ENCODE measurements at places on chromosomes 3 and 15. TPM values are rescaled to one million over a fixed set of nuclear protein-coding genes. Genes with fewer than 3 reads are reported as not detected.
A peak's percentile ranks its signal among the peaks of the same experiment; 100 is the strongest.

DNA sequence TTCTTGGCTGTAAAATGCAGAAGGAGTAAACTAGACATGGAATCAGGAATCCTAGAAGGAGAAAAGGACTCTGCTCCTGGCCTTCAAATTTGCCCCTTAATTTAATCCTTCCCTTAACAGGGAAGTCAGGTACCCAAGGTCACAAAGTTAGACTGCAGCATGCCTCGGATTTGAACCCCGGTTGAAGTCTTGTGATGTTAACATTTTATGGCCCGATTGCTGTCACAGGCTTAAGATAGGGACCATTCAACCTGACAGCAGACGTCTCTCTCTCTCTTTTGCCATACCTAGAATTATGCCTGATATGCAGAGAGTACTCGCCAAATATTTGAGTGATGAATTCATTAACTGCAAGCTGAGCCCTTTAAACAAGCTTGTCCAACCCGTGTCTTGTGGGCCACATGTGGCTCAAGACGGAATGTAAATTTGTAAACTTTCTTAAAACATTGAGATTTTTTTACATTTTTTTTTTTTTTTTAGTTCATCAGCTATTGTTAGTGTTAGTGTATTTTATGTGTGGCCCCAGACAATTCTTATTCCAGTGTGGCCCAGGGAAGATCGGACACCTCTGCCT is 217.2 kb downstream of the THSD4 start:
- DNase-seq, result no peak
- no peaks in the 10 kb centered on the region for H3K36me3 ChIP-seq
- H3K27me3 ChIP-seq, result no peaks in the 10 kb centered on the region
- H3K27ac ChIP-seq, result no peak overlapping the region
- no peaks in the 10 kb centered on the region for H3K4me1 ChIP-seq
- no peak overlapping the region for H3K4me3 ChIP-seq

GRCh38 chr3:19539518-19540392 is 391.4 kb downstream of the KCNH8 start:
- no peaks in the 10 kb centered on the region for H3K27me3 ChIP-seq
- 0 out of 2 replicates have a peak overlapping the region, but pooled peaks have one; percentile 32 for H3K4me3 ChIP-seq
- DNase-seq, result peak; percentile 53
- no peaks in the 10 kb centered on the region for H3K36me3 ChIP-seq

- H3K27ac ChIP-seq, result no peak overlapping the region
- H3K27me3 ChIP-seq, result no peaks in the 10 kb centered on the region
- no peak for DNase-seq
- H3K4me3 ChIP-seq, result no peak overlapping the region
- H3K4me1 ChIP-seq, result 0 out of 2 replicates have a peak, but pooled peaks cover 3% of the 10 kb centered on the region
Observed at GRCh38 chr15:52716536-52716935, 37.3 kb upstream of the ATOSA start.

GRCh38 chr3:184642631-184643285 is 69.1 kb downstream of the MAGEF1 start:
- no peaks in the 10 kb centered on the region for H3K4me1 ChIP-seq
- H3K27me3 ChIP-seq, result no peaks in the 10 kb centered on the region
- no peak for DNase-seq
- no peaks in the 10 kb centered on the region for H3K36me3 ChIP-seq
- H3K27ac ChIP-seq, result no peak overlapping the region

GRCh38 chr3:59784164-59784563 is 734.3 kb upstream of the CFAP20DC start:
- no peaks in the 10 kb centered on the region for H3K27me3 ChIP-seq
- H3K27ac ChIP-seq, result no peak overlapping the region
- DNase-seq, result no peak
- no peaks in the 10 kb centered on the region for H3K4me1 ChIP-seq
- no peaks in the 10 kb centered on the region for H3K36me3 ChIP-seq

- no peak overlapping the region for H3K4me3 ChIP-seq
- H3K27me3 ChIP-seq, result no peaks in the 10 kb centered on the region
- H3K36me3 ChIP-seq, result peaks cover 88% of the 10 kb centered on the region
- DNase-seq, result no peak
- H3K4me1 ChIP-seq, result no peaks in the 10 kb centered on the region
Observed at GRCh38 chr3:128066114-128066513, 13.9 kb downstream of the SEC61A1 start.

GRCh38 chr3:177498037-177498857 is 301.0 kb upstream of the TBL1XR1 start:
- H3K36me3 ChIP-seq, result no peaks in the 10 kb centered on the region
- no peak for DNase-seq
- no peak overlapping the region for H3K4me3 ChIP-seq
- no peaks in the 10 kb centered on the region for H3K27me3 ChIP-seq
- no peak overlapping the region for H3K27ac ChIP-seq

DNA sequence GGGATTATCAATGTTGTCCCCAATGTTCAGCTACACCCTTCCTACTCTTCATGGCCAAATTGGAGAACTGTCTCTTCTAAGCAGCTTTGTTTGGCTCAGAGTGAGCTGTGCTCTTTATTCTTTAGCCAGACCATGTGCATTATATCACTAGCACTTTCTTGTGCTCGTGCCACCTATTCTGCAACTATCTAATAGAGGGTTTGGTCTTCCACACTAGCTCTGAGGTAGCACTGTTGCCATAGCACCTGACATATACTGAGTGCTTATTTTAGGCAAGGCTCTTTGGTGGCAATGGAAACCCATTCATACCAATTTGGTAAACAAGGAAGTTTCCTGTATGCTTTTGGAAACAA is 394.3 kb upstream of the C2CD4B start:
- H3K27me3 ChIP-seq, result no peaks in the 10 kb centered on the region
- H3K36me3 ChIP-seq, result no peaks in the 10 kb centered on the region
- peaks cover 3% of the 10 kb centered on the region for H3K4me1 ChIP-seq
- DNase-seq, result no peak

GRCh38 chr3:167814441-167814951 is 79.0 kb downstream of the SERPINI1 start:
- H3K27ac ChIP-seq, result no peak overlapping the region
- no peak overlapping the region for H3K4me3 ChIP-seq
- no peak for DNase-seq
- H3K27me3 ChIP-seq, result no peaks in the 10 kb centered on the region

- H3K4me1 ChIP-seq, result no peaks in the 10 kb centered on the region
- H3K4me3 ChIP-seq, result no peak overlapping the region
- no peaks in the 10 kb centered on the region for H3K27me3 ChIP-seq
- peak; percentile 29 for DNase-seq
Observed at GRCh38 chr3:122169911-122170310, 13.6 kb upstream of the CASR start.

DNA sequence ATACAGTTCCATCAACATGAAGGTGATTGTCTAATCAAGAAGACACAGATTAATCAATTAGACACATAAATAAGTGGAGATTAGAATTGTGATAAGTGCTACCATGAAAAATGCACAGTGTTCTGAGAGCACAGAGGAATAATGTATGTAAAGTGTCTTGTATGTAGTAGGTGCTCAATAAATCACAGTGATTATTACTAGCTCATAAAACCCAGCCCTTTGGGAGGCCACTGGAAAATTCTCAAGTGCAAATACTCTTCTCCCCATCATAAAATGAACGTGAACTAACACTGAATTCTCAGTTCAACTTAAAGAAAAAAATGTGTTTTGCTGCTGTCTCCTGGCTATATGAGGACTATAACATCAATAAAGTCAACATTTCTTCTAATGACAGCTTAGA is 368.2 kb downstream of the FOXP1 start:
- DNase-seq, result no peak
- no peaks in the 10 kb centered on the region for H3K27me3 ChIP-seq
- peaks cover 20% of the 10 kb centered on the region for H3K36me3 ChIP-seq

DNA sequence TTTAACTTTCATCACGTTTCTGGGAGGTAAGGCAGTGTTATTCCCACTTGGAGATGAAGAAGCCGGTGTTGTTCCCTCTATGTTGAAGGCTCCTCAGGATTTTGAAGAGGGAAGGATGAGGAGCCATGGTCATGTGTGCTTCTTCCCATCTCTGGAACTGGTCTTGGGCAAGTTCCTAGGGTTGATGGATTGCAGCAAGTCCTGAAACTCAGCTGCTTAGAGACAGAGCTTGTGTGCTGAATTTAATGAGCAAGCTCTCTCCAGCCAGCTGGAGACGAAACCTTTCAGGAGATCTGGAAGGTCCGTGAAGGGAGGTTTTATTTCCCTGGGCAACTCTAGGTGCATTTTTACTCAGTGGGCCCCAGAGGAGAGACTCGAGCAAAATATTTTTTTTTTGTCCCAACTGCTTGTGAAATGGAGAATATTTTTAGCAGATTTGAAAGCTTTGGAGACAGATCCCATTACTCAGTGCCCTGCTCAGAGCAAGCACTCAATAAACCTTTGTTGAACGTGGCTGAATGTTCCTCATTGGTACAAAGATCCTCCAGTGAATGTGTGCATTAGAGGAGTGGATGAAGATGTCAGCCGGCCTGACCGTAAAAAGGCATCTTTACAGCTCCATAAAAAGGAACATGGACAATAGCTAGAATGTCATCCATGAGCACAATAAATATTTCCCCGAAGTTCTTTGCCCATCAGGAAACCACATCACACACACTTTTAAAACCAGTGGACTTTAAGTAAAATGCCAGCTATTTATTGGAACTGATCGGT is 55.6 kb upstream of the RGMA start:
- H3K4me3 ChIP-seq, result no peak overlapping the region
- no peak for DNase-seq
- H3K27me3 ChIP-seq, result no peaks in the 10 kb centered on the region

- no peak for DNase-seq
- H3K4me1 ChIP-seq, result no peaks in the 10 kb centered on the region
- H3K4me3 ChIP-seq, result no peak overlapping the region
Observed at GRCh38 chr3:177238686-177239216, 41.5 kb upstream of the TBL1XR1 start.

DNA sequence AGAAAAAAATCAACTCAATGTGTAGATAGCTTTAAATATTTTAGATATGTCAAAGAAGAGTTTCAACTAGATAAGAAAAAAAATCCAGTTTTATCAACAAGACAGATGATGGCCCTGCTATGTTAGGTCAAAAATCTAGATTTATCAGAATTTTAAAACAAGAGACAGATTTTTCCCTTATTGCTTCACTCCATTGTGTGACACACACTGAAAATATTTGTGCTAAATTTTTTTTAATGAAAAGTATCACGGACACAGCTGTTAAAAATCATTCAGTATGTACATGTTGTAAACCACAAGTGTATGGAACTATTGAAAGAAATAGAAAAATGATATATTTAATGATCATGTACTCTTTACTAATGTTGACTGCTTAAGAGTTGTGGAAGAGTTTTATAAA is 43.6 kb downstream of the FOXB1 start:
- no peak for DNase-seq
- no peaks in the 10 kb centered on the region for H3K36me3 ChIP-seq
- no peaks in the 10 kb centered on the region for H3K4me1 ChIP-seq
- H3K4me3 ChIP-seq, result no peak overlapping the region
- H3K27ac ChIP-seq, result no peak overlapping the region

GRCh38 chr15:62089616-62090015 is 22.8 kb downstream of the C2CD4A start:
- H3K4me3 ChIP-seq, result no peak overlapping the region
- H3K4me1 ChIP-seq, result no peaks in the 10 kb centered on the region
- no peak for DNase-seq
- no peaks in the 10 kb centered on the region for H3K27me3 ChIP-seq
- no peaks in the 10 kb centered on the region for H3K36me3 ChIP-seq
- no peak overlapping the region for H3K27ac ChIP-seq

DNA sequence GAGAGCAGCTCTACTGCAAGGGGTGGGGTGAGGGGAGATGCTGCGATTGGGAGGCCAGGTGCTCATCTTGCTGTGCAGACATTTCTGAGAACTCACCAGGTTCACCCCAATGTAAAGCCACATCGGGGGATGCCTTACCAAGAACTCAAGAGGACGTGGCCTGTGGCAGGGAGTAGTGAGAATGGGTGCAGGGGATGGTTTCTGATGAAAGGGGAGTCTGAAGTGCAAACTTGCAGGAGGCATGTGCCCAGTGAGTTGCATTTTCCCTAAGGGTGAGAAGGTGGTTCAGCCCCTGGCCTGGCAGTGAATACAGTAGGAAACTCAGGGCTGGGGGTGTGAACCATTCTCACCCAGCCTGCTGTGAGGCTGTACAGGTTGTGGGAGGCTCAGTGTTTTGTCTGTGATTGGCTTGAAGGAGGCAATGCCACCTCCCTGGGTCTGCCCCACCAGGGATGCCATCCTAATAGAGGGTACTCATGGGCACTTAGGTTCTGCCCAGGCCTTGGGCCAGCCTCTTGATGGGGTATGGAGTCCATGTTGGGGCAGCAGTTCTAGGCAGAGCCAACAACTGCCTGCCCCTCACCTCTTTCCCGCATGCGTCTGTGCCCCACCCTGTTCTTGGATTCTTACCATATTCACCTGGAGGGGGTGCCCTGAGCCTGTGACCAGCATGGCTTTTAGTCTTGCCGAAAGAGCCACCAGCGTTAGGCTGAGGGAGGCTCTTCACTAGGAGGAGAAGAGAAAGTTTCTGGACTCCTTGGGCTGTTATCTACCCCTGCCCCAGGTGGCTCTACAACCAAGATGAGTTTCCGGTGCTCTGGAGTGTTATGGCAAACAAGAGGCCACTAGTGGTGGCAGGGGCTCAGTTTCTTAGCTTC is 4.5 kb downstream of the HEMK1 start:
- H3K27me3 ChIP-seq, result no peaks in the 10 kb centered on the region
- no peak for DNase-seq
- H3K4me3 ChIP-seq, result no peak overlapping the region

DNA sequence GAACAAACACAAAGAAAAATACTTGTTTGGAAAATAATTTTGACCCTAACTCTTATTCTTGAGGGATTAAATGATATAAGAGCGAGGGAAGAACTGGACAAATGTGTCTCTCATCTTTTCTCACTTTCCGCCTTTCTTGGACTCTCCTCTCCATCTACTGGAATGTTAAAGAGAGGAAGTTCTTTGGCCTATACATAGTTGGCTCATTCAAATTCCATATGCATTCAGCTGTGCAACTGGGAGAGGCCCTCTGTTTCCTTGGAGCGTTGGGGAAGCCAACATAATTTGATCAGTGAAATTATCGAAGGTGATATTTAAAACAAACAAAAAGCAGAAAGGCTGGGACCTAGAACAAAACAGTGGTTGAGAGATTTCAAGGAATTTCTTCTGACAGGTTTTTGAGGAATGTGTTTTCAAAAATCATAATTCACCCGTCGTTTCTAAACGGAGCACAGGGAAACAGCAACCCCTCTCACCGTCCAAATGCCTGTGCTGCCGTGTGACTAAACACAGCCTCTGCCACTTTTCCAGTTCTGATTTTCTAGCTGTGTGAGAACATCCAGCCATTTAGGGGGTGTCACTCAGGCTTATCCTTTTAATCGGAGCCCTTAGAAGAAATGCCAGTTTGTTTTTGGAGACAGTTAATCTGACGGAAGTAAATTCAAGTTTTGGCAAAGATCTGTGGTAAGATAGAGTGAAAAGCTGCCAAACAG is 489.9 kb downstream of the SOX2 start:
- no peaks in the 10 kb centered on the region for H3K36me3 ChIP-seq
- no peak overlapping the region for H3K27ac ChIP-seq
- no peaks in the 10 kb centered on the region for H3K27me3 ChIP-seq
- H3K4me1 ChIP-seq, result no peaks in the 10 kb centered on the region
- H3K4me3 ChIP-seq, result no peak overlapping the region

- H3K27ac ChIP-seq, result no peak overlapping the region
- no peak for DNase-seq
- H3K27me3 ChIP-seq, result no peaks in the 10 kb centered on the region
- no peaks in the 10 kb centered on the region for H3K36me3 ChIP-seq
Observed at GRCh38 chr3:16789344-16790120, 95.2 kb upstream of the PLCL2 start.

- H3K4me3 ChIP-seq, result no peak overlapping the region
- peaks cover 30% of the 10 kb centered on the region for H3K4me1 ChIP-seq
- H3K27me3 ChIP-seq, result no peaks in the 10 kb centered on the region
- peak overlapping the region; percentile 7 for H3K27ac ChIP-seq
Observed at GRCh38 chr3:20060974-20061685, 20.9 kb downstream of the KAT2B start.

Gene ITIH3
- total RNA-seq, result not detected

Gene ACSBG1
- not detected for total RNA-seq

Gene CLDN18
- not detected for total RNA-seq

Gene C2CD4A
- total RNA-seq, result not detected

Gene CRBN
- 24.3 TPM for total RNA-seq

Gene ZIC1
- total RNA-seq, result not detected

Gene C3orf49
- not detected for total RNA-seq

Gene REC114
- total RNA-seq, result not detected

Measured in Karpas-422 (cell line).